ENCODE measurements at places on chromosomes 5 and 9.

DNA sequence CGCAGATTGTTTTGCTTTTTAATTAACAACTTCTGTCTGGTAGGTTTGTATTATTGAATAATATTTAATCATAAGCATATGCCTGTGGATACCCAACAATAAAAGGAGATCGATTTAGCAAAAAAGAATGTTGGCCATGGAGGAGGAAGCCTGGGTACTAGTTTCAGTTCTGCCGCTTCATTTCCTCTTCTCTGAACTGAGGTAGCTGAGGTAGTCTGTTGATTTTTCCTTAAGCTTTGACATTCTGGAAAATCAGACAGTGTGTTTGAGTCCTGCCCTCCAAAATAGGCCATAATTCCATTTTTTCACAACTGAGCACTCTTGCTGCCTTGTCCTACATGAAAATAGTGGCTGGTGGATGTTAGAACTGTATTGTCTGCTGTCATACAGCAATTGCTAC, 6.0 kb upstream of the GPR21 start:
- no peak for DNase-seq

- peak; percentile 72 for DNase-seq
Measured at GRCh38 chr5:76402251-76402885, 717 bp upstream of the IQGAP2 start.

DNA sequence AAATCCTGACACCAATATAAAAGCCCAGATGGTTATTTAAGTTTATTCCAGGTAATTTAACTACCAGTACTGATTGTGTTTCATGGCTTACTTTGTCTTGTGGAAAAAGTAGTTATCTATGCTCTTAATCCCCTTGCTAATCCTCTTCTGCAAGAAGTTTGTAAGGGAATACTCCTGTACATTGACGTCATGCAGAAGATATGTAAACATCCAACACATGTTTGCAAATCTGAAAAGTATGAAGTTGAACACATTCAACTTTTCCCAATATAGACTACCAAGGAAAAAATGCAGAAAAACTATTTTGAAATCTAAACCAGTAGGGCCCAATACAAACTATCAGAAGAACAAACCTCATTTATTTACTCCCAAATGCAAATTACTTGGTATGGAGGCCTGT, 56.3 kb upstream of the ELL2 start:
- DNase-seq, result no peak

- no peak for DNase-seq
Measured at GRCh38 chr5:133511653-133512235, 100.6 kb downstream of the FSTL4 start.

GRCh38 chr5:132434416-132435286, 55.9 kb downstream of the IRF1 start:
- no peak for DNase-seq

DNA sequence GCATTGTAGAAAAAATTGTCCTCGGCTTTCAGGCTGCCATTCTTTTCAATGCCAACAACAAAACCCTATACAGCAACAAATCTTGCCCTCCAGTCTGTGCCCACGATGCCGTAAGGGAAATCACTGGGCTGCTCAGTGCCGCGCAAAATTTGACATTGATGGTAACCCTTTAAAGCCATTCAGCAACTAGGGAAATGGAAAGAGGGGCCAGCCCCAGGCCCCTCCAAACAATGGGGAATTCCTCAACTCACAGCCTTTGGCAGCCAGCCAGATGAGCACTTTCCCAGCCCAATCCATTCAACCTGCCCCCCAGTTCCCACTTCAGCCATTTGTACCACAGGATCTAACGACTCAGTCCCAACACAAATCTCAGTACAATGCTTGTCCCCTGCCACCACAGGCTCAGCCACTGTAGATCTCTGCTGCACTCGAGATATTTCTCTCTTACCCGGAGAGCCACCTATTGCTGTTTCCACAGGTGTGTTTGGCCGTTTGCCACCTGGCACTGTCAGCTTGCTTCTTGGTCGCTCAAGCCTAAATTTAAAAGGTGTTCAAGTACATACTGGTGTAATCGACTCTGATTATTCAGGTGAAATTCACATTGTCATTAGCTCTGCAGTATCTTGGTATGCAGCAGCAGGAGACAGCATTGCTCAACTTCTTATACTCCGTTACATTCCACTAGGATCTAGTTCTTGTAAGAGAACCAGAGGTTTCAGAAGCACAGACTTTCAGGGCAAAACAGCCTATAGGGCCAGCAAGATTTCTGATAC, 103.3 kb downstream of the SYK start:
- DNase-seq, result no peak

- DNase-seq, result no peak
Measured at GRCh38 chr5:58241389-58241788, 218.5 kb downstream of the PLK2 start.

DNA sequence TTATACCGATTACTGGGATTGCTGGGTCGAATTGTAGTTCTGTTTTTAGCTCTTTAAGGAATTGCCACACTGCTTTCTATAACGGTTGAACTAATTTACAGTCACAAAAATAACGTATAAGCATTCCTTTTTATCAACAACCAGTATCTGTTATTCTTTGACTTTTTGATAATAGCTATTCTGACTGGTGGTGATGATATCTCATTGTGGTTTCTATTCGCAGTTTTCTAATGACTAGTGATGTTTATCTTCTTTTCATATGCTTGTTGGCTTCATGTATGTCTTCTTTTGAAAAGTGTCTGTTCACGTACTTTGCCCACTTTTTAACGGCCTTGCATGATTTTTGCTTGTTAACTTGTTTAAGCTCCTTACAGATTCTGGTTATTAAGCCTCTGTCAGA, 74.4 kb downstream of the FAM174A start:
- no peak for DNase-seq

- no peak for DNase-seq
Measured at GRCh38 chr5:138909734-138910133, 34.6 kb upstream of the LRRTM2 start.

DNA sequence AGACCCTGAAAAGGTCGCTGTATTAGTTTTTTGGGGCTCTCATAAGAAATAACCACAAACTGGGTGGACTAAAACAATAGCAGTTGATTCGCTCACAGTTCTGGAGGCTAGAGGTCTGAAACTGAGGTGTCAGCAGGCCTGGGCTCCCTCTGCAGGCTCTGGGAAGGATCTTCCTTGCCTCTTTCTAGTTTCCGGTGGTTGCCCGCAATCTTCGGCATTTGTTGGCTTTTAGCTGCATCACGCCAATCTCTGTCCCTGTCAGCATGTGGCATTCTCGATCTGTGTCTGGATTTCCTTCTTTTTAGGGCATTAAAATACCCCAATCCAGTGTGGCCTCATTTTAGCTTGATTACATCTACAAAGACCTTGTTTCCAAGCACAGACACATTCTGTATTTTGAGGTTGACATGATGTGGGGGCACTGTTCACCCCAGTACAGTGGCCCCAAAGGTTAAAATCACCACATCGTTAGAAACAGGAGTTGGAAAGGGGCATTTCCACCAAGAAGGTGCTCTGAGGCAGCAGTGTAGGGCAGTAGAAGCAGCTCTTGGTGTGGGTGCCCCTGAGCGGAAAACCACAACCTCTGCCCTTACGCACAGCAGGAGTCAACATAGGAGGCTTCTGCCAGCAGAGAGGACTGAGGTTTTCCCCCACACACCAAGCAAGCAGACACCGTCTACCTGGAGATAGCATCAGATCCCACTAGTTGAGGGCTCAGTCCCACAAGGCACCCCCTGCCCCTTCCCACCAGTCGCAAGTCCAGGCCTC, 13.5 kb downstream of the ZNF79 start:
- DNase-seq, result no peak

DNA sequence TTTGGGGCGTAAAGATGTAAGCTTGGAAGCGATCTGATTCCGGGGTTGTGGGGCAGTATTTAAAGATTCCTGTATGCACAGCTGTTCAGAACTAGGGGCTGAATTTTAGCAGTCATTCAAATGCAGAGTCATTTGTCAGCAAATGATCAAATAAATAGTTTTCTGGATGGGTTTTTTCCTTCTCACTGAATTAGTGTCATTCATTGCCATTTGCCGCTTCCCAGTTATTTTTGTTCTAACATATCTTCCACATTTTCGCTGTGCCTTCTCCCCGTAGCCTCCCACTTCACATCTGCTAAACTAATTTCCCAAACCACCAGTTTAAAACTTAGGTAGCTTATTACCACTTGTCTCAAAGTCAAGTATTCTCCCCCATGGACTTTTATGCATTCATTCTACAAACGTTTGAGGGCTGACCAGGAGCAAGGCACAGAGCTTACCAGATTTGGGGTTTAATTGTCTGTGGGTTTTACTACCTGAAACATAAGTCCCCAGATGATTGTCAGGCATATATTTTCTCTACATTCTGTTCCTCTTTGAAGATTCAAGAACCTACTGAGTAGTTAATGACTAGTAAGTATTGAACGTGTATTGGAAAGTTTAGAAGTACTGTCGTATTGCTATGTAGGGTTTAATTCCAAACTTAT, 41.3 kb upstream of the CKMT2 start:
- DNase-seq, result no peak

DNA sequence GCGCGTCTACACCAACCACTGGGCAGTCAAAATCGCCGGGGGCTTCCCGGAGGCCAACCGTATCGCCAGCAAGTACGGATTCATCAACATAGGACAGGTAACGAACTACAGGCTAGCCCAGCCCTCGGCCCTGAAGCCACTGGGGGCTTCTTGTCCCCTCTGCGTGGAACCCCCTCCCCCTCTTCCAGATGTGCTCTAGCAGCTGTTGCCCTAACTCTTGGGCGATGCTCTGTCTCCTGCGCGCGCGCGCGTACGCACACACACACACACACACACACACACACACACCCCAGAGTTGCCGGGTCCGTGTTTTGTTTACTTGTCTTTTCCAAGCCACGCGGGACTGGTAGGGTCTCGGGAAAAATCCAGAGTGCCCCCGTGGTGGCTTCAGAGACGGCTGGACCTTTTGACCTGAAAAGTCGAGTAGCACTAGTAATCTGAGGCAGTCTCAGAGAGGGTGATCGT, 836 bp downstream of the PCSK5 start:
- DNase-seq, result peak; percentile 26

DNA sequence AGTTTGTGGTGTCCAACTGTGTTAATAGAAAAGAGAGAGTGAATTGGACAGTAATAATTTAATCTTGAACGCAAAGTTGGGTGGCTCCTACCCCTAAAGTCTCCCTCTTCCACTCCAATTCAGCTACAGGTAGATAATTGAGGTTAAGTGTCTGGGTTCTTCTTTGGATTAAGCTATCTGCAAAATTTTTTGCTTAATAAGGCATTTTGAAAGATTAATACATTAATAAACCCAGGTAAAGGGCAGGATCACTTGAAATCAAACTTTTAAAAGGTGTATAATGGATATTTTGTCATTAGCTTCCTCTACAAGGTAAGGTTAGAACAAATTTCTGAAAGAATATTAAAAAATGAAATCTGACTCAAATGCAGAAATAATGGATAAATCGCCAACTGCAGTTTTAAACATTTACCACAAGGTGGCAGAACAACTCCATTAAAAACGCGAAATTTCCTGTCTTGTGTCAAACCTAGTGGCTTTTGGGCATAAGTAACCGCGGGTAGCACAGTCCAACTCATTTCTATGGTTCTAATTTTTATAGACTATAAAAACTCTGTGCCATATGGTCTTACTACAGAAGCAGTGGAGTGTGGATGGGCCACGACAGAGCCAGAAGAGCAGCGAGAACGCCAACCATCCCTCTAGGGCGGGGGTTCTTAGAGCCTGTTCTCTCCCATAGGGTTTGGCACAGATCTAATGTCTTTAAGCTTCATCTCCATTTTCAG, 276.5 kb downstream of the ARHGEF28 start:
- DNase-seq, result no peak

DNA sequence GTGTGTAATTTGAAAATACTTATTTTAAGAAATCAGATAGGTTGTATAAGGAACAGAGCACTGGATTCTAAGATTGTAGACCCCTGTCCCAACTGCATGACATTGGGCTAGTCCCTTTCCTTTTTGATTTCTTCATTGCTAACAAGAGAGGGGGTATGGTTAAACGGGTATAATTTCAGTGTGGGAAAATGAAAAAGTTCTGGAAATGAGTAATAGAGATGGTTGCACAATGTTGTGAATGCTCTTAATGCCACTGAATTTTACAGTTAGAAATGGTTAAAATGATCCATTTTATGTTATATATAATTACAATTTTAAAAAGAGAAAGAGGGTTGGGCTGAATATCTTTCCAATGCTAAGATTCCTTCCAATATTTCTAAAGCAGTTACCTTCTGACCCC, 103.3 kb upstream of the LHFPL2 start:
- no peak for DNase-seq

- DNase-seq, result no peak
Measured at GRCh38 chr9:98081477-98082219, 25.1 kb downstream of the NANS start.

GRCh38 chr5:29079771-29080170, 2041.4 kb upstream of the CDH9 start:
- no peak for DNase-seq

GRCh38 chr9:14156046-14156445, 157.9 kb downstream of the NFIB start:
- no peak for DNase-seq

DNA sequence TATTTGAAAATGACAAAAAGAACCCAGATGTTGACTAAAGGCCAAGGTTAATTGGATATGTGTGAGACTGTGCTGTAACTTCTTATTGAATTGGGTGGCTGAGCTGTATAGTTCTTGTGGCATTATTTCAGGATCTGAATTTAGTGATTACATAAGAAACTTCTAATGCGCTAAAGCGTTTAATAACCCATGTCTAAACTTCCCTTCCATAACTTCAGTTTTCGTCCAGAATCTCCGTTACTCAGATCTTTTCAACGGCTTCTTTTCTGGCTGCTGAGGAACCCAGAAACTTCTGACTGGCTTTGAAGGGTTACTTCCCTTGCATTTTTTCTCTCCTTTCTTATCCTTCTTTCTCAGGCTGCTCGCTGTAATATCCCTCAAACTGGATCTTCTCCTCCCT, 28.1 kb upstream of the C9orf72 start:
- no peak for DNase-seq

DNA sequence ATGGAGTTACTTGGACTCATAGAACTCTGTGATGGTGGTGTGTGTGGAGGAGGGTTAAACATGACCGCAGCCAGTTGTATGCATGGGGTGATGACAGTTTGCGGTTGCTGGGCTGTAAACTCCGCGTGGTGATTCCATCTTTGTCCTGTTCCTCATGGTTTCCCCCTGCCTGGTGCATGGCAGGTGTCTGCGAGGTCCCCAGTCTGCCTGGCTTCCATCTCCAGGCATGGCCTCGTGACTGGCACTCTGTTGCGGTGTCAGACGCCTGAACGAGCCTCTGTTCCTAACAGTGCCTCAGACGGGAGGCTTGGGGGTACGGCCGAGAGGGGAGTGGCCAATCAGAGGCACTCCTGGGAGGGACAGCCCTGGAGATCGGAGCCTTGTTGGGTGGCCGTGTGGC, 33.9 kb upstream of the SH3PXD2B start:
- no peak for DNase-seq

- DNase-seq, result peak; percentile 4
Measured at GRCh38 chr5:133746834-133747233, 134.5 kb upstream of the FSTL4 start.

- no peak for DNase-seq
Measured at GRCh38 chr5:172145870-172146747, 41.9 kb downstream of the STK10 start.

DNA sequence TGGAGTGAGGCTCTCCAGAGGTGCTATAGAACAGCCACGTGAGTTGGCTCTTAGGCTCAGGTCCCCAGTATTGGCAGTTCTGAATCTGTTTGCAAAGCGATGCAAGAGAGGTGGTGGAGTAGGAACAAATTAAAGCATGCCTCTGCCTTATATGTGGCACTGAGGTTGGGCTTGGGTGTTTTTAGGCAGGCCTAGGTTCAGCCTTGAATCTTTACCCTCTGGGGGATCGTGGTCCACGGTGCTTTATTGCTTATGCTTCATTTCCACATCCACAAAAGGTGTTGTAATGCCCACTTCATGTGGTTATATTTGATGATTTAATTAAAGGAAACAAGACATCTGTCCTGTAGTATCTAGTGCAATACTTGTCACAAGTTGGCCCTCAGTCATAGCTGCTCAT, 56.2 kb downstream of the CD180 start:
- no peak for DNase-seq
